ENCODE measurements at places on chromosomes 16 and 17.

DNA sequence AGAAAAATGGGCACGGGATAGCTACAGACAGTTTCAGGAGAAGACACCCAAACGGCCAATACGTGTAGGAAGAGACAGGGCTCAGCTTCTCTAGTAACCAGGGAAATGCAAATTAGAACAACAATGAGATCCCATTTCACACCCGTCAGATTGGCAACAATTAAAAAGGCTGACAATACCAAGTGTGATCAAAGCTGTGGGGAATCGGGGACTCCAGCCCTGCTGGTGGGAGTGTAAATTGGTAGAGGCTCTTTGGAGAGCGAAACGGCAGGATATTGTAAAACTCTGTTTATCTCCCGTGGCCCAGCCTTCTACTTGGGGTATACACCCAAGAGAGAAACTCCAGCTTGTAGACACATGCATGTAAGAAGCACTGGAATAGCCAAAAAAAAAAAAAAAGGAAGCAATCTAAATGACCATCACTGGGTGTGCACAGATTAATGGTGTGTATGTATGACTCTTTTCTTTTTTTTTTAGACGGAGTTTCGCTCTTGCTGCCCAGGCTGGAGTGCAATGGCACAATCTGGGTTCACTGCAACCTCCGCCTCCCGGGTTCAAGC is 27.5 kb downstream of the MYBBP1A start:
- no peak for DNase-seq

DNA sequence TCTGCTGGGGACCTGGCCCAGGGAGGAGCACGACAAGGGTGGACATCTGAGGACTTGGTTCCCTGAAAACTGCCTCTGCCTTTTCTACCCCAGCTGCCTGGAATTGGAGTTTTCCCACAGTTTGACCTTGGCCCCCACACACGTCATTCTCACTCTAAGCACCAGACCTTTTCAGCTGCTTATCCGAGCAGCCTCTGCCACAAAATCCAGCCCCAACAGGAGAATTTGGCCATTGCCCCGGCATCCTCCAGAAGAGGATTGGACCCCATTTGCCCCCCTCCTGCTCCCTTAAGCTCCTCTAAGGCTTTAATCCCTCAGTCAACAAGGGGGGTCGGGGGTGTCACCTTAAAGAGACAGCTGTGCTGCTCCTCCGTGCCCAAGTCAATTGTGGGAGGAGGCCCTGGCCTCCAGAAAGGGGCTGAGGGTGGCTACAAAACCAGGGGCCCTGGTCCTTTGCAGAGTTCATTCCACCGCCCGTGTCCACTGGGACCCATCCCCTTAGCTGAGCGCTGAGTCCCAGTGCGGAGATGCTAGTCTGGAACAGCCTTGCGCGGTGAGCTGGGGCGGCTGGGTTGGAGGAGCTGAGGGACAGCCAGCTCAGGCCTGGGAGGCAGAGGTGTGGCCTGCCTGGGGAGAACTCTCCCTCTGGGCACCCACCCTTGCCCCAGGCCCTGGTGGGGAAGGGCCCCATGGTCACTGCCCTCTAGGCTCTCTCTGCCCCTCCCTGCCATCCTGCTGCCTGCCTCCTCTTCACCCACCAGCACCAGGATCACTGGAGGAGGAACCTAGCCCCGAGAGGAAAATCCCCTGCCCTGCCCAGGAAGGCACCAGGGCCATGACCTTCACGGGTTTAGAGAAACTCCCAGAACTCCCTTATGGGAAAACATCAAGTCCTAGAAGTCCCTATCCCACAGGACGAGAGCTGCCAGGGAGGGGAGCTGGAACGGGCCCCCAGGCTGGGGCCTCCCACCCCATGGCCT is 18.8 kb downstream of the TTYH2 start:
- DNase-seq, result no peak

DNA sequence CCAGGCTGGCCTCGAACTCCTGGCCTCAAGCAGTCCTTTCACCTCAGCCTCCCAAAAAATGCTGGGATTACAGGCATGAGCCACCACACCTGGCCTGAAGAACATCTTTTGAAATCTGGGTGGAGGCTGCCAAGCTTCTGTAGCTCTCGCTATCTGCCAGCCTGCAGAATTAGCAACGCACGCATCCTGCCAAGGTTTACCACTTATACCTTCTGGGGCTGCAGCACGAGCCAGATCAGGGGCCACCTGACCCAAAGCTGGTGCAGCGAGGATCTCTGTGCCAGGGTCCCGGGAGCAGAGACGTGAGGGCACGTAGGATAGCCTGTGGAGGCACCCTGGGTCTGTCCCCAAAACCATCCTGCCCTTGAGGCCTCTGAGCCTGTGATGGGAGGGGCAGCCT is 22.2 kb downstream of the SLC38A8 start:
- DNase-seq, result no peak

GRCh38 chr17:63439687-63440086 is 6.4 kb downstream of the CYB561 start:
- peak; percentile 67 for DNase-seq

GRCh38 chr16:29011112-29011511 is 26.3 kb downstream of the LAT start:
- DNase-seq, result no peak

DNA sequence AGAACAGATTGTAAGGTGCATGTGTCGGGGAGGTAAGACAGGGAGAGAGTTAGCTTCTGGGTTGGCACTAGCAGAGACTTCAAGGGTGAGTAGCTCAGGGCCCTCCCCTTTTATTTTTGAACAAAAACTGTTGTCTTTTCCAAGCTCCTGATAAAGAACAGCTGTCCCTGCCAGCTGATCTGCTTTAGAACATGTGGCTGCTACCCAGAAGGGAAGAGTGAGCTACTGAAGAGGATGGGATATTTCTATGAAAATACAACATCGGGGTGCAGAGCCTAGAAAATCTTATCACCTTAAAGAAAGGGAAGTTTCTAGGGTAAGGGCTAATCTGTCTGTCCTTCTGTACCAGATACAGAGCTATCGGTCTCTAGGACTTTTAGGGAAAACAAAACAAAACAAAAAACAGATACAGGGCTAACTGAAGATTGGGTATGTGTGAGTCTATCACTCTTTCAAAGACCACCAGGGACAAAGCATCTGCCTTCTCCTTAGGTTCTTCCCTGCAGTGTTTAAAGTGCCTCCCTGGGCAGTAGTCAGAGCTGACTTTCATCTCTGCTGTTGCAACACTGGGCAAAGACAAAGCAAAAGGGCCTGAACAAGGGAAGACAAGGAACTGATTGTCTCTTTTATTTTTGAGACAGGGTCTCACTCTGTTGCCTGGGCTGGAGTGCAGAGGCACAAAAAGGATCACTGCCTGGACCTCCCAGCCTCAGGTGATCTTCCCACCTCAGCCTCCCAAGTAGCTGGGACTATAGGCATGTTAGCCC is 5.0 kb upstream of the DHRS13 start:
- DNase-seq, result peak; percentile 59

GRCh38 chr16:2767891-2768290 is 9.2 kb downstream of the ELOB start:
- DNase-seq, result no peak

DNA sequence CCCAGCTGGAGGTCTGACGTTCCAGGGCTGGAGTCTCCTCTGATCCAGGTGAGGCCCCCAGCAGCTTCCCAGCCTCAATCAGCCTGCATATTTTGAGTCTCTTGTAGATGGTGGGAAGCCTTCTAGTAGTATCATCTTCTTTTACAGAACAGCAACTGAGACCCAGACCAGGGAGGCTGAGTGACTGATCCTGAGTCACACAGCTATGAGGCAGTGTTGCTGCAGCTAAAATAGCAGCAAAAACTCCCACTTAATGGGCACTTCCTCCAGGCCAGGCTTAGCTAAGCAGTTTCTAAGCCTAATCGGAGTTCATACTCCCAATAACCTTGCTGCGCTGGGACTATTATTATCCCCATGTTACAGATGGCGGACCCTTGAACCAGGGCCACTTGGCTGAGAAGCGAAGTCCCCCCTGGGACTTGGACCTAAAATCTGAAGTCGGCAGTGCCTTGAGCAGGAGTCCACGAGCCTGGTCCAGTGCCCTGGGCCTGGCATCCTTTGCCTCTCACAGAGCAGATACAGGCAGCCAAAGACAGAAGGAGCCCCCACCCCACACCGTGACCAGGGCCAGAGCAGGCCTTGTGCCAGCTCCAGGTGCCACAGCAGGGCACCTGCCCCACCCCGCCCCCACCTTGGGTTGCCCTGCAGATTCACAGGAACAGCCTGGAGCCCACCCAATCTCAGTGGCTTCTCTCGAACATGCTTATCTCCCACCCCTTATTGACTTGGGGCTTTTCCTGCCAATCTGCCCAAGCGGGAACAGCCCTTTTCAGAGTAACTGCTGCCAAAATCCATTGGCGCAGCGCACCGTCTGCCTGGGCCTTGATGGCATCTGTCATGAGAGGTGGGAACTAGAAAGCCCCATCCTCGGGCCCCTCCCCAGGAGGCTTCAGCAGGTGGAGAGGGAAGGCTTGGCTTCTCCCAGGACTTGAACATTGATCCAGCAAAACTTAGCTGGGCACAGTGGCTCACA is 65.1 kb downstream of the SOCS1 start:
- DNase-seq, result peak; percentile 27

DNA sequence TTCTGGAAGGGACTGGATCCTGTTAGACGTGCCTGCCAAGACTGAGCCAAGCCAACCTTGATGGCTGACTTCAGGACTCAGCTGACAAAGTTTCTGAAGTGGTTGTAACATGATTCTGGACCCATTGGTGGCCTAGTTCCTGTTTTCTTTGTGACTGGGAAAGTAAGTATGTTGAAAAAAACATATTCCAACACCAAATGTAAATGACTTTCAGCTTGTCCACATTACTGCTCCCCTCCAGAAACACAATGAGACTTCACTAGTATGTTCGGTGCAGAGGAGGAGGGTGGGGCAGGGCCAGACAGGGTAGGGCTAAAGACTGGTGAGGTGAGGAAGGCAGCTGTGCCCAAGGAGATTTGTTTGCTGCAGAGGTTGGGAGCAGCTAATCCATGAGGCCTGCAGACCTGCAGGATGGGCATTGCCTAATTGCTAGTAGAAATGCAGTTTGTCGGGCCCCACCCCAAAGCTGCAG is 26.4 kb downstream of the NMT1 start:
- DNase-seq, result no peak

GRCh38 chr16:74713325-74713724 is 12.7 kb upstream of the MLKL start:
- no peak for DNase-seq

GRCh38 chr17:32318071-32318470 is 23.9 kb downstream of the C17orf75 start:
- DNase-seq, result no peak
